ENCODE measurements at places on chromosomes 6 and 20.

GRCh38 chr6:73586416-73586974 lies 65.7 kb upstream of the EEF1A1 start:
- DNase-seq, result peak; percentile 23

DNA sequence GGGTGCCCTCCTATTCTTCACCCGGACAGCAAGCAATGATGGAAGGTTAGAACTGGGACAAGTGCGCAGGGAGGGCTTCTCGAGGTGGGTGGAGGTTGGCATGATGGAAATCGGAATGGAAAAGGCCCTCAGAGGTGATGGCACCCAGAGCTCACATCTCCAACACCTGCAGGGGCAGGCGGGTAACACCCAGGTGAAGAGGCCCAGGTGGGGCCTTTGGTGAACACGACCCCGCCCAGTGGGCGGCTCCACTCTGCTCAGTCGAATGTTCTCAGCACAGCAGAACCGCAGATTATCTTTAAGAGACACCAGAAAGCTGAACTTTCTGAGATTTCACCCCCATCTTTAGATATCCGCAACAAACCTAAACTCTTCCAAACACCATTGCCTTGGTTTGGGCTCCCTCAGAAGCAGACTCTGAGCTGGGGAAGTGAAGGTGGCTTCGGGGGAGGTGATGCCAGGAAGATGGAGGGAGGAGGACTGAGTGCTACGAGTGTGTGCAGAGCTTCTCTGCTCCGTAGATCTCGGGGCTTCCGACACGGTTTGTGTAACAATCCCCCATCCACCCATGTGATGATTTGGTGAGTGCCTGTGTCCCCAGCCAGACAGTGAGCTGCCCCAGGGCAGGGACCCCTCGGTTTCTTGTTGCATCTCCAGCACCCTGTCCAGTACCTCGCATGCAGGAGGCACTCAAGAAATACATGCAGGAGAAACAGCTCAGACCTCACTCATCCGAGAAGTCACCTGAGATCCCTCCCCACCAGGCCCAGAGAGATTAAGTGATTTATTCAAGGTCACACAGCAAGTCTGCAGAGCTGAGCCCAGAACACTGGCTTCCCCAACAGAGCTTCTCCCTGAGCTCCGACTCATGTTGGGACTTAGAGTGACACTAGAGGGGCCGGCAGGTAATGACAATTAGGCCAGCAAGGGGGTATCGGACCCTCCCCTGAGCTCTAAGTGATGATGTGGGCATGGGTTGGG lies 45.4 kb downstream of the BPIFB1 start:
- no peak for DNase-seq

GRCh38 chr6:123030282-123030681 lies 34.2 kb downstream of the CLVS2 start:
- no peak for DNase-seq

GRCh38 chr6:144395826-144396225 lies 110.7 kb downstream of the UTRN start:
- no peak for DNase-seq

GRCh38 chr6:130666786-130667185 lies 160.4 kb upstream of the SMLR1 start:
- no peak for DNase-seq

Data from astrocyte (in vitro differentiated cells and primary cell).